ENCODE measurements at places on chromosomes 3 and 15. TPM values are rescaled to one million over a fixed set of nuclear protein-coding genes. Genes with fewer than 3 reads are reported as not detected.

- DNase-seq = no peak
Observed at GRCh38 chr3:185732782-185733181, 92.1 kb downstream of the IGF2BP2 start.

DNA sequence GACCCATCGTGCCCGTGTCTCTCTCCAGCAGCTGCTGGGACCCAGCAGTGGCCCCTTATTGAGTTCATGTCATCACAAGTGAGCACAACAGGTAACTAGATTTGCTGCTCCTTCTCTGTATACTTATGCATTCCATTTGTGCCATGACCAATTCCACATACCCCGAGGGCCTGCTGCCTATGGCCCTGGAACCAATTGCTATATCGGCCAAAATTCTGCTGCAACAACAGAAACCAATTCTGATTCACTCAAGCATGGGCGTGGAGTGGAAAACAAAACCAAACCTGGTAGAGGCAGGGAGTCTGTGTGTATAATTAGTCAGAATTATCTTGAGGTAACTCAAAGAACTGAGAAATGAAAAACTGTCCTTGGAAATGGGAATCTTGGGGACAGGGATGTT lies 516.6 kb downstream of the EPHB1 start:
- no peak for DNase-seq

- DNase-seq = no peak
Observed at GRCh38 chr3:42702982-42703694, 540 bp upstream of the HHATL start.

DNA sequence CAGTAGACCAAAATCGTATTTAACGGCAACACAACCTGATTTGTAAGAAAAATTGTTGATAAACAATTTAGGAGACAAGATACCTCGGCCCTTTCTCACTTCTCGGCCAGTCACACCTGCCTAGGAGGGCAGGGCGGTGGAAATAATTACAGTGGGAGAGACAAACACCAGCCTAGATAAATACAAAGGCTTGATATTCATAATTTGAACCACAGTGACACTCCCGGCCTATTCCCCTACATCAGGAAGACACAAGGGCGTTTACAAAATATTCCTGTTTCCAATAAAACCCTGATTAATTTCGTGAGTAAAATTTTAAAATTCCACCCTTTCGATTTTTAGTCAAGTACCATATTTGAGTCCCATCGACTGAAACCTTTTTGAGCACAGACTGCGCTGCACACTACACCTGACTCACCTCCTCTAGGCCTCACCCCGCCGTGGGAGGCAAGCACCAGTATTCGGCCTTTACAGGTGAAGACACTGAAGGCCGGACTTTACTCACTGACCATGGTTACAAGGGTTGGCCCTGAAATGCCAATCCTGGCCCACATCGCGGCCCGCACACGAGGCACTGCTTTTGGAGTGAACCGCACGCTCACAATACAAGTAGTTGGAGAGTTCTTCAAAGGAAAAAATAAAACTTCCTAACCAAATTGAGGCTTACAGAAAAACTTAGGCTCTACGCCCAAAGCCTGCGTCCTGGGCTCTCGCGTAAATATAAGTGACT lies 794 bp downstream of the ARPP19 start:
- DNase-seq = no peak

GRCh38 chr3:154486949-154487348 lies 57.0 kb upstream of the GPR149 start:
- no peak for DNase-seq

GRCh38 chr3:134840459-134840858 lies 45.4 kb downstream of the EPHB1 start:
- no peak for DNase-seq

- DNase-seq = no peak
Observed at GRCh38 chr15:39743611-39744010, 39.0 kb downstream of the FSIP1 start.

GRCh38 chr15:73593304-73594074 lies 39.7 kb downstream of the NPTN start:
- DNase-seq = peak; percentile 42

DNA sequence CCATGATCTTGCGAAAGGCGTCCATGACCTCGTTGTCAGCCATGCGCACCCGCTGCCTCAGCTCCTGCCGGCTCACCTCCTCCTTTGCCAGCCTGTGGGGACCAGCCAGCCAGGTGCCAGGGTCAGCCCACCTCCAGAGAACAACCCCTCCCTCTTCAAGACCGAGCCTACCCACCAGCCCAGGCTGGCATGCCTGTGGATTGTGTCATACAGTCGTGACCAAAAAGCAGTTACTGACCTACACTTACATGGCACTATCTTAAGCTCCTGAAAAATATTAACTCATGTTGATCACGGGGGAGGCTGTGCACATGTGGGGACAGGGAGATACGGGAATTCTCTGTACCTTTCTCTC lies 10.7 kb upstream of the CAMK1 start:
- peak; percentile 18 for DNase-seq

GRCh38 chr3:123909785-123910184 lies 25.7 kb upstream of the MYLK start:
- DNase-seq = no peak

The GOLIM4 gene
- total RNA-seq = 52.4 TPM

The ROPN1 gene
- total RNA-seq = not detected

The SELENOT gene
- 106 TPM for total RNA-seq

Data from left cardiac atrium (tissue), 4 donors.